ENCODE measurements at places on chromosomes 12 and 14.

- no peak for DNase-seq
Observed at GRCh38 chr12:68007033-68007432, 17.8 kb downstream of the IFNG-AS1 start.

DNA sequence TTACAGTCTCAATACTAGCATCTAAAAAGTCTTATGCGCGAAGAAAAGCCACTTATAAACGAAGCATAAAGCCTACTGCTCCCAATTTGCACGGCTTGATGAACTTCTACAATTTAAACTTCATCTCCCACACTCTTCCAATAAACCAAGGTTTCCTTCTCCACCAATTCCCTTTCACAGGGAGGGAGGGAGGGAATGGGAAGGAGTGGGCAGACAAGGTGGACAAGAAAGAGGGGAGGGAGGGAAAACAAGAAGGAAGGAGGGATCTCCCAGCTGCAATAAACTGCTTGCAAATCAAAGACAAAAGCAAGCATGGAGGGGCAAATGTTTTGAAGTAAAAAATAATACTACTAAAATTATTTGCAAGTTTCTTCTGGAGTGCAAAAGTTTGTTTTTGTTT is 64.5 kb downstream of the MED13L start:
- no peak for DNase-seq

DNA sequence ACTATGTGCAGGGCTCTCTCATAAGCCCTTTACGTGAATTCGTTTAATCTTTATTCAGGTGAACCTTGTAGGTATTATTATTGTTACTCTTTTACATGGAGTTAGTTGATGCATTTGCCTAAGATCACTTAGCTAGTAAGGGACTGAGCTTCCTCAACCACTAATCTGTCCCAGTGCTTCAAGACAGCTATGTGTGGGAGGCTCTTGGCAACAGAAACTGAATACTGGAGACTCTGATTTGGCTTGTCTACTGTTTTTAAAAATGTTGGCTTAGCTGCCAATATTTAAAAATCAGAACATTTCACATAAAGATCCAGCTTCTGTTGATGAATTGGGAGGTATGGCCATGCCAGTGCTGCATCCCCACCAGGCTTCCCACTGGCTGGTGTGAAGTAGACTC is 6.8 kb downstream of the KNTC1 start:
- DNase-seq = no peak

- peak; percentile 97 for DNase-seq
Observed at GRCh38 chr14:80425686-80426085, 214.4 kb upstream of the DIO2 start.

GRCh38 chr12:8913702-8914032 is 642 bp upstream of the PHC1 start:
- no peak for DNase-seq

GRCh38 chr14:32559048-32559447 is 229.9 kb downstream of the AKAP6 start:
- no peak for DNase-seq

GRCh38 chr14:86596024-86596423 is 1066.1 kb downstream of the FLRT2 start:
- DNase-seq = no peak

- DNase-seq = no peak
Observed at GRCh38 chr14:101839236-101839635, 77.7 kb downstream of the PPP2R5C start.

DNA sequence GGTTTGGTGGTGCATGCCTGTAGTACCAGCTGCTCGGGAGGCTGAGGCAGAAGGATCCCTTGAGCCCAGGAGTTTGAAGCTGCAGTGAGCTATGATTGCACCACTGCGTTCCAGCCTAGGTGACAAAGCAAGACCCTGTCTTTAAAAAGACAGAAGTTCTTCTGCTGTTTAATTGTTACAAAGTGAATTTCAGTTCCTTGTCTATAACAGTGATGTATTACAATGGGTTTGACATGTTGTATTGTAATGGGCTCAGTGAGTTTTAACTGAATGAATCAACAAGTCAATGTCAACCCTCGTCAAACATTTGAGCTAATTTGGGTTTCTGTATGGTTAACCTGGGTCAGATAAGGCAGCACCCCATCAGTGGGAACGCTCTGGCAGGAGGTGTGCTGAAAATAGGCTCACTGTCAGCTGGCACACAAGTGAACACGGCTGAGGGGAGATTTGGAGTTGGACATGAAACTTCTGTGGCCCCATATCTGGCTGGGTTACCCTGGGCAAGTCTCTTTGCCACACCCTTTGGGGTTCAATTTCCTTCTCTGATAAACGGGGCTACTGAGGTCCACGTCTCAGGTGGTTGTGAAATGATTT is 14.0 kb upstream of the TRPV4 start:
- no peak for DNase-seq

GRCh38 chr12:83153177-83153576 is 466.5 kb downstream of the TMTC2 start:
- no peak for DNase-seq

DNA sequence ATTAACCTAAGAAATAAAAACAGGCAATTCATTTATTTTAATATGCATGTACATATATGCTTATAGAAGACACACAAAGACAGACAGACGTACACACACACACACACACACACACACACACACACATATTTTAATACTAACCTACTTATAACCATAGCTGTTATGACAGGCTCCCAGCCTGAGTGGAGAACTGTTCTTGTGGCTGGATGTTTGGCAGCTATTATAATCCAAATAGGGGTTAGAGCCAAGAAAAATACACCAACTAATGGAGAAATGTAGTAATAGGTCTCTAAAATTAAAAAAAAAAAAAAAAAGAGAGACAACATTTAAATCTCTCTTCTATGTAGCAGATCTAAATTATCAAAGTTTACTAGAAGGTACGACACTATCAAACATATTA is 91.8 kb downstream of the SLC41A2 start:
- no peak for DNase-seq

DNA sequence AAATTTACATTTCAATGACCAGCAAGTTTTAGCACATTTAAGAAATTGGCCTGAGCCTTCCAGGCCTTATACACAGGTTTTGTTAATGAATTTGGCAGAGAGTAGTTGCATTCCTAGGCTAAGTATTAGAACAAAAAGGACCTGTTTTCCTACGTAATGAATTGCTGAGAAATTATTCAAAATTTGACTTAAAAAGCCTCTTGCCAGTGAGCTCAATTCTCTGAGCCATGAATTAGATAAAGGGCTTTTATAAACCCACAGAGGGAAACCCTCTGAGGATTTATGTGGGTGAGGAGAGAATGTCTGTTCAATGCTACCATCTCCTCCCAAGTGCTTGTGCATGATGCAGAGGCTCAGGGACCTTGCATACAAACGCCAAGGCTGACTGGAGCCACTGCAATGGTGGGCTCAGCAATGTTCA is 94.5 kb upstream of the PELI2 start:
- no peak for DNase-seq

GRCh38 chr14:22118899-22119477 is 445.4 kb upstream of the OR4E1 start:
- no peak for DNase-seq

GRCh38 chr12:5768581-5769196 is 176.4 kb downstream of the ANO2 start:
- no peak for DNase-seq

- DNase-seq = no peak
Observed at GRCh38 chr14:104353221-104353920, 215.0 kb downstream of the KIF26A start.

- DNase-seq = no peak
Observed at GRCh38 chr14:67975470-67975869, 155.9 kb downstream of the RAD51B start.

All from HS-27A (cell line).